ENCODE measurements at places on chromosomes 2 and 18. TPM values are rescaled to one million over a fixed set of nuclear protein-coding genes. Genes with fewer than 3 reads are reported as not detected.

DNA sequence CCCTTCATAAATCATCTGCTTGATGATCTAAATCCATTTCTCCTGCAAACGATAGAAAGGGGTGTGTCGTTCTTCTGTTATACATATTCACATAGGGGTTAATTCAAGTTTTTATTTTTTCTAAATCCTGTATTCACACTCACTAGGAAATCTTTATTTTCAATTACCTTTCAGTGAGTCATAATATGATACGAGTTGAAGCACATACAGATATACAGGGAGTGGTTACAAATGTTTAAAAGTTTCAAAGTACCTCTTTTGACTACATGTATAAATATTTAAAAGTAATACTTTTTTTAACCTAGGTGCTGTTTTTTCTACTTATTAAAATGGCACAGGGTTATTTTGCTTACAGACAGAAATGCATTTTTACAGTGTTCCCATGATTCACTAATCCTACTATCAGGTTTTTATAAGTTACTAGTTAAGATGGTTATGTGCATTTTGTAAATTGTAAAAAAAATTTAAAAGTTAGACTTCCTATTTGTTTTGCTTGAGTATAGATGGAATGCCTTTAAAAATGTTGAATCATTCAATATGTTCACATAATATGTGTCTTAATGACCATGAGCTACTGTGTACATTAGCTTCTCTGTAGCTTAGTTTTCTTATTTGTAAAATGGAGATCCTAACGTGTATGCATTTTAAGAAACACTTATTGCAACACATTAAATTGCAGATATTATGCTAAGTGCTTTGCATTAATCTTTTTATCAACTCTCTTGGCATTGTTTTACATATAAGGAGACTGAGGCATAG is 1378.1 kb downstream of the DSC3 start:
- DNase-seq = no peak

- DNase-seq = peak; percentile 16
Measured at GRCh38 chr2:105929516-105929915, 184.8 kb downstream of the NCK2 start.

TPO gene
- 0.49 TPM for total RNA-seq

DNA sequence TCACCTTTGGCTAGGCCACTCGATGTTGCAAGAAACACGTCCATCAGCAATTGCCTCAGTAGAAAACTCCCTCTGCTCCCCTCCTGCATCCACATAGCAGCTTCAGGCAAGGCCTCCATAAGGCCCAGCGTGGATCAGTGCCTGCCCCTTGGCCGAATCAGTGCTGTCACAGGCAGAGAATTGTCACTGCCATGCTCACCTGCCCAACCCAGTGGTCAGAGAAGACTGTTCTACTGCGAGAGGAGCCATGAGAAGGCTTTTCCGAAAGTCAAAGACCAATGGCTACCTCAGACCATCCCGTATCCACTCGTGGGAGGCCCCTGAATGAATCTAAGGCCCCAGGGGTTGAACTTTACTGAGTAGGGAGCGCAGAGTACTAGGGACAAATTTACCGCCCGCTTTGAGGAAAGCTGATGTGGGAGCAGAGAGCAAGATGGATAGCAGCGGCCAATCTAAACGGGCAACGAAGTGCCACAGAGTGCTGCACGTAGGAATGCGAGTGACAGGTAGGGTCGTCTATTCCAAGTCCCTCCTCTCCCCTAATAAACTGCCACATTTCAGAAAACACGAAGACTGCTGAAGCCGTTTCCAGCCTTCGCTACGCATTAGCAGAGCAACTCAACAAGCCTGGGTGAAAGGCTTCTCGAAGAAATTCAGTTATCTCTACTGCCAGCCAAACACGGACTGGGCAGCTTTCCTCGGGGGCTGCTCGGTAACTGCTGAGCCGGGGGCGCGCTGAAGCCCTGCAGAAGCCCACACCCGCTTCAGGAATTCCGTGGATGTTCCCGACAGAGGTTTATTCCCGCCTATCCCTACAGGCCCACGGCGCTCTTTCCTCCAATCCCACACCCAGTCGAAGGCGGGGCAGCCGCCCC is 968 bp upstream of the RALBP1 start:
- no peak for DNase-seq

- no peak for DNase-seq
Measured at GRCh38 chr2:17069564-17069963, 403.9 kb upstream of the CYRIA start.

GALNT13 gene
- 2.5 TPM for total RNA-seq

LAMA1 gene
- 2.4 TPM for total RNA-seq

- no peak for DNase-seq
Measured at GRCh38 chr2:29281916-29282247, 166.7 kb downstream of the CLIP4 start.

GRCh38 chr2:60331115-60331809 is 222.2 kb downstream of the BCL11A start:
- DNase-seq = no peak

DNA sequence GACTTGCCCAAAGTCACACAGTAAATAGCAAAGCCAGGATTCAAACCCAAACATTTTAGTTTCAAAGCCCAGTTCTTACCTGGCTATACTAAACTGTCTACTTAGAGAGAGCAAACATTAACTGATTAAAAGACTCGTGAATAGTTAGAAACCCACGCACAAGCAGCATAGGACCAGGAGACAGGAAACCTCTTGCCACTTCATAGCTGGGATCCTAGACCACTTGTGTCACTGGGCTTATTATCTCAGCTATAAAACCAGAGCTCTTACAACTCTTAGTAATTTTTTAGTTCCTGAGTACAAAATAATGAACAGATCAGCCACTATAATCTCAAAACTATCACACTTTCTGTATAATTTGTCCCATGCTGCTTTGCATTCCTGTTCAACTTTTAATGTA is 2.4 kb upstream of the AAK1 start:
- no peak for DNase-seq

EN1 gene
- 12.0 TPM for total RNA-seq

GRCh38 chr18:6255116-6255705 is 159.5 kb downstream of the L3MBTL4 start:
- DNase-seq = no peak

GRCh38 chr2:39210846-39211245 is 32.9 kb downstream of the CDKL4 start:
- no peak for DNase-seq

GRCh38 chr2:55965966-55966365 is 42.4 kb upstream of the EFEMP1 start:
- no peak for DNase-seq

IL36G gene
- total RNA-seq = 4.4 TPM

DNA sequence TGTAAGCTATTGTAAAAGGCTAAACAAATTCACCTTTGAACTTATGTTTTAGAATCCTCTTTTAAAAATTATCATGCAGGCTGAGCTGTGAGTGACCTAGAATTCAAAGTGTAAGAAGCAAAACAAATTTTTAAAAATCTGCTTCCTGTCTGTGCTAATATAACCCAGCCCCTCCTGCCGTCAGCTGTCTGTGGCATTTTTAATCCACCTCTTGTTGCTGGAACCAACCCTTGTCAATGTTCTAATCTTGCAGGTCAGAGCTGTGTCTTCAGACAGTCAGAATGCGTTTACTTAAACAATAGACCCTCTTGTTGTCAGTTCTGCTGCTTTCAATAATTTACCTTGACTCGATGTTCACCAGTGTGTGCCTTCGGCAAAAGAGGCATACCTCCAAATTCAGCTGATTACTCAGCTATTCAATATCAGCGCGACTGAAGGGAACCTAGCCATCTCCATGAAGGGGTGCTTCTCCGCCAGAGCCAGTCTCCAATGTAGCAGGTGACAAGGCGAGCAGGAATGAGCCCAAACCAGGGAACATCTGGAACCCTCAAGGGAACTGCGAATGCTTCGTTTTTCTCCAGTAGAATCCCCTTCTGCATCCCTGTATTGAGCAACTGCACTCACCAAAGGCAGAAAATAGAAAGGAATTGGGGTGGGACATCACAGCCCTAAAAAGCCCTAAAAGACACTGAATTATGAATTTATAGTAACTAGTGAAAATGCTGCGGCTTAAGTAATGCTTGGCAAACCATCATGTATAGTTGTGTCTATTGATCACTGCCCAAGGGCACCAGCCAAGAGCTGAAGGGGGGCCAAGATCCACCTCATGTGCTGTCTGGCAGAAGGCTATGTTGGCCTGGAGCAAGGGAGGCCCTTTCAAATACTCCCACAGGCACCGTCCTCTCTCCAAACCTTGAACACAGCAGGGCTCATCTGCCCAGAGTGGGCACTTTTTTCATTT is 62.5 kb downstream of the LYPD6B start:
- peak; percentile 7 for DNase-seq

- DNase-seq = no peak
Measured at GRCh38 chr18:45335282-45336043, 279.8 kb upstream of the SLC14A2 start.
